Thoracic aorta (tissue), 2 donors: ENCODE measurements at places on chromosomes 16 and 17. TPM values are rescaled to one million over a fixed set of nuclear protein-coding genes. Genes with fewer than 3 reads are reported as not detected.

C17orf107 gene
- total RNA-seq, result 5.6 TPM

MT1M gene
- total RNA-seq, result 23.2 TPM

GSG1L gene
- 5.3 TPM for total RNA-seq

RPL26 gene
- 1,235 TPM for total RNA-seq

GRCh38 chr17:44053125-44053872 lies 13.2 kb downstream of the LSM12 start:
- no peak overlapping the region for H3K4me3 ChIP-seq
- no peak for DNase-seq
- peaks cover 40% of the 10 kb centered on the region for H3K36me3 ChIP-seq
- no peak overlapping the region for H3K27ac ChIP-seq
- H3K27me3 ChIP-seq, result no peaks in the 10 kb centered on the region
- peaks cover 5% of the 10 kb centered on the region for H3K4me1 ChIP-seq

GRCh38 chr16:14098081-14098480 lies 27.0 kb downstream of the MRTFB start:
- no peaks in the 10 kb centered on the region for H3K36me3 ChIP-seq
- no peaks in the 10 kb centered on the region for H3K27me3 ChIP-seq
- no peak overlapping the region for H3K27ac ChIP-seq
- no peak for DNase-seq
- H3K4me3 ChIP-seq, result no peak overlapping the region
- peaks cover 2% of the 10 kb centered on the region for H3K4me1 ChIP-seq

GRCh38 chr17:49910094-49910857 lies 58.7 kb upstream of the DLX4 start:
- H3K27ac ChIP-seq, result no peak overlapping the region
- DNase-seq, result no peak
- no peaks in the 10 kb centered on the region for H3K36me3 ChIP-seq
- H3K4me1 ChIP-seq, result no peaks in the 10 kb centered on the region
- peaks cover 31% of the 10 kb centered on the region for H3K27me3 ChIP-seq

DNA sequence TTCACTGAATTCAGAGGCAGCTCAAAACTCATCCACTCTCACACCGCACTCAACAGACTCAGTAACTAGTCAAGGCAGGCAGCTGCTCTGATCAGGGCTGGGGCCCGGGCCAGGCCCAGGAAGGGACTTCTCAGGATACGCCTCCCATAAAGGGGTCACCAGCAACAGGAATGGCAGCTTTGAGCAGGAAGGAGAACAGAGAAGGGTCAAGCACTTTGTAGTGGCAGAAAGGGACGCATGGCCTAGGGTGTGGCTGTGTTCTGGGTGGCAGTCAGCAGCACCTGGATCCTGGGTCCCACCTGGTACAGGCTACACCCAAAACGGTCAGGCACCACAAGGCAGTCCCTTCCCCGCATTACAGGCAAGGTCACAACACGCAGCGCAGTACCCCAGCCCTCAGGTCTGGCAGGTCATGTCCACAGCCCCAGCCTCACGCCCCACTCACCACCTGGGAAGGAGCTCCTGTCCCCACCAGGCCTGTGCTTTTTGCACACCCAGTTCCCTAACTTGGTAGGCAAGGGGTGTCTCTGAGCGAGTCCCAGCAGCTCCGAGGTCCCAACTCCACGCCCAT lies 99.7 kb downstream of the ZNF778 start:
- H3K27ac ChIP-seq, result no peak overlapping the region
- peaks cover 7% of the 10 kb centered on the region for H3K36me3 ChIP-seq
- no peaks in the 10 kb centered on the region for H3K27me3 ChIP-seq
- H3K4me3 ChIP-seq, result no peak overlapping the region
- H3K4me1 ChIP-seq, result peaks cover 37% of the 10 kb centered on the region
- DNase-seq, result no peak

- no peaks in the 10 kb centered on the region for H3K27me3 ChIP-seq
- no peak overlapping the region for H3K27ac ChIP-seq
- no peak overlapping the region for H3K4me3 ChIP-seq
- no peak for DNase-seq
- H3K36me3 ChIP-seq, result peaks cover under 1% of the 10 kb centered on the region
- H3K4me1 ChIP-seq, result peaks cover 3% of the 10 kb centered on the region
Observed at GRCh38 chr17:82396601-82397435, 21.3 kb upstream of the HEXD start.

- H3K36me3 ChIP-seq, result no peaks in the 10 kb centered on the region
- DNase-seq, result no peak
- no peaks in the 10 kb centered on the region for H3K4me1 ChIP-seq
- H3K27me3 ChIP-seq, result no peaks in the 10 kb centered on the region
- H3K4me3 ChIP-seq, result no peak overlapping the region
Observed at GRCh38 chr17:56812901-56813388, 20.8 kb downstream of the C17orf67 start.
